ENCODE measurements at places on chromosomes 3 and 15. TPM values are rescaled to one million over a fixed set of nuclear protein-coding genes. Genes with fewer than 3 reads are reported as not detected.

CDV3 gene
- 141 TPM for total RNA-seq

ROPN1 gene
- 6.1 TPM for total RNA-seq

DNA sequence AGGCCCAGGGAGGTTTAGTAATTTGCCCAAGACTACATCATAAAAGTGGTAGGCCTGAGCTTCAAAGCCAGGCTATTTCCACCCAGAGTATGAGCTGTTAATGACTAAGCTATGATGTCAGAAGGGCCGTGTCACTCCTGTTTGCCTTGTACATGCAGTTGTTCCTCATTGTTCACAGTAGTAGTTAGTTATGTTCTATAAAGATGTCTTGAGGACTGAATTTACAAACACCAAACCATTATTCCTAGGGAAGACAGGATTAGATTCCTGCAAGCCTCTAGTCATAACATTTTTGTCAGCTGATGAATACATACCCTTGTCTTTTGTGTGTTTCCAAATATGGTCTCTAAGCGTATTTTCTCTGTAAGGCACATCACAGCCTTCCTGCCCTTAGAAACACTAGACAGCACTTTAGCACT lies 20.9 kb upstream of the LARS2 start:
- DNase-seq, result no peak

DNA sequence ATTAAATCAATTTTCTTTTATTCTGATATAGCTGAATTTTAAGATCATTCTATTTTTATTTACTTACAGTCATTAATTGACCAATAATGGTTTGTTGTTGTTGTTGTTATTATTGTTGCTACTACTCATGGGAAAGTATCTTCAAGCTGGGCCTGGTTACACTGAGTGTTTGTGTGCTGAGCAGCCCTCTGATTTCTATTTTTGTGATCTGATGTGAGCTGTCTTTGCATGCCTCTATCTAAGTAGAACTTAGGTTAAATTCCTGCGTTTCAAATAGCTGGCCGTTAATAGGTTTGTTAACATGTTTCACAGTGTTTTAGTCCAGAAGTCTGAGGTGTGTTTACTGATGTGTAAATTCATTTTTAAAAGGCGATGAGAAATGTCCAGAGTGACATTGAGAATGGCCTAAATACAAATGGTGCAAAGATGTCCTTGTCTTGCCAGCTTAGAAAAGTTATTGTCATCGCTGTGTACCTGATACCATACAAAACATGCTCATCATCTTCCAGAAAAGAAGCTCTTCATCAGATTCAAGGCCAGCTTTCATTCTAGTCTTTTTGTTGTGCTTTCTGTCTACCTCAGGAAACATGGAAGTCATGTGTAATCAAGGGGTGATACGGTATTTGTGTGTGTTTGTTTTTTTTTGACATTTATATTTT lies 15.8 kb downstream of the ARIH2 start:
- DNase-seq, result no peak

DNA sequence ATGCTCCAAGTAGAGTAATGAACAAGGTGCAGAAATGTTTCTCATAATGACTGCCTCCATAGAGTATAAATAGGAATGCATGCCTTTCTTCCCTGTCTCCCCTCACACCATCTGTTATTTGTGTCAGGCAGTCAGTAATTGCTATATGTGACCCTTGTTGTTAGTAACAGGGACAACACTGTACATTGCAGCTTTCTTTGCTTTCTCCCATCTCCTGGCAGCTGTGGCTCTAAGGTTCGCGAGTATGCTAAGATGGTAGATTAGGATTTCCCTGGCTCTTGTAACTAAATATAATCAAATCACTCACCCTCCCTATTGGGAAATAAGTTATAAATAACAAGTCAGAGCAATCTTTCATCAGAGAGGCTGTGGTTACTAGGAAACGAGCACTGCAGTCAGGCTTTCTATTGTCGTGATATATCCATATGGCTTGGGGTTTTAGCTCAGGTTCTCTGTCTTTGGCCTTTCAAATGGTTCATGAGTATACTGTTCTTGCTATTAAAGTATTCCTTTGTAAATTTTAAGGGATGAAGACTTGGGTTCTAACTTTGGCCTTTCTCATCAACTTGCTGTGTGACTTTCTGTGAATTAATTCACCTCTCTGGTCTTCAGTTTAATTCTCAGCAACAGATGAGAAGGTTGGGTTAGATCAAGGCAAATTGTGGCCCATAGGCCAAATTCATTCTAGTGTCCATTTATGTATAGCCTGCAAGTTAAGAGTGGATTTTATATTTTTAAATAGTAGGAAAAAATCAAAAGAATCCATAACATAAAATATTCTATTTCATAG lies 8.1 kb upstream of the MINDY4B start:
- no peak for DNase-seq

DNA sequence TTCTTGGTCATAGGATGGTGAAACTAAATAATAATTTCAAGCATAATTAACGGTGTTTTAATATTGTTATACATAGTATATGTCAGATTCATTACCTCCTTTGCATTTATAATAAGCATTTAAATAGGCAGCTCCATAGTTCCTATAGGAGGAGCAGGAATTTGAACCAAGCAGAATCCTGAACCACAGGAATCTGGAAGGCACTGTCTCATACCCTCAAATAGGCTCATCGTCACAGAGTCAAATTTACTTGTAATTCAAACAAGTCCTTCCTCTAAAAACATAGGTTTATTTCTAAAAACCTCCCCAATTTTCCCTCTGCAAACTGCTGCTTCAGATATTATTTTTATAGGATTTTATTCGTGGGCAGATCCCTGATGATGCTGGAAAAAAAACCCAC lies 376.3 kb upstream of the ARHGEF26 start:
- DNase-seq, result no peak
